ENCODE measurements at places on chromosomes 3 and 15.

DNA sequence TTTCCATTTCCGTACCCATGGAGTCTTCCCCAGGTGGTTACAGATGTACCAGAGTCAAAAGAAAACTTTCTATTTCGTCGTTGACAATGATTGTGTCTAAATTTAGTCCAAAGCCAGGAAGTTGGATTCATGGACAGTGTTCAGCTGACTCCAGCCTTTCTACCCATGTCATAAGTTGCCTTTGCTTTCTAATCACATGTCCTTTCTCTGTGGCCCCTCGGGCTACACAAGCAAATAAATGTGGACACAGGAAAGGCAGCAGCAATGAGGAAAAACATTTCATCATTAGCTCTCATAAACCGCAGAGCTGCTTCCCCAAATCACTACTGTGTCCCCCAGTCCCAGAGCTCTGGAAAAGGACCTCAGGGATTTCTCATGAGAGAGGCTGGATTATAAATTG, 82.0 kb downstream of the USF3 start:
- DNase-seq, result no peak

- no peak for DNase-seq
These were observed 320.1 kb upstream of the WNT5A start for GRCh38 chr3:55807210-55807609.

- no peak for DNase-seq
These were observed 271.8 kb upstream of the UBE2E1 start for GRCh38 chr3:23533996-23534395.

DNA sequence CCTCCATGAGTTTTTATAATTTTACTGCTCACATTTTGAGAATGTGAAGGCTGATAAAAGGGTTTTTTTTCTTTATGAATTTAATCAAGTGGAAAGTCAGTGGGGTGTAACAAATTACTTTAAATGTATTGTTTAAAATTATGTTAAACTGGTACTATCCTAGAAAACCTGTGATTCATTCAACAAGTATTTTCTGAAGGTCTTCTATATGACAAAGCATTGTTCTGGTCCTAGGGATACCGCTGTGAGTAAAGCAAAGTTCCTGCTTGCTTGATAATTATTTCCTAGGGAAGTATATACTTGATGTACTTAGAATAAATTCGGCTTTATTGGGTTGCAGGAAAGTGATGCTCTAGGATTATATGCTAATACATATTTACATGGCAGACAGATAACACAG, 152.8 kb upstream of the GOLGA6L4 start:
- no peak for DNase-seq

DNA sequence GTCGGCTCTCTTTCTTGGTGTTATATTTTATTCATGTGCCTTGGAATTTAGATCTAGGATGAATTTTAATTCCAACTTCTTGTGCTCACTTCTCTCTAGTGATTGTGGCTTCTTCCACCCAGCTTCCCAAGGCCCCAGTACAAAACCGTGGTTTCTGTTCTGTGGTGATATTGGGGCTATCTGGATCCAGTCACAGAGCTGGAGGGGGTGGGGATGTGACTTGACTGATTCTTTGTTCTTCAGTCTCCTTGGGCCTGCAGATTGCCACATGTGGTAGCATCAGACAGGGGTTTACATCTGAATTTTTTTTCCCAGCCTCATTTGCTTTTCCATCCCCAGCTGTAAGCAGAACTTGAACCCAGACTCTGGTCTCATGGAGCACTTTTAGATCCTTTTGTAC, 98.5 kb upstream of the ADAMTSL3 start:
- no peak for DNase-seq

DNA sequence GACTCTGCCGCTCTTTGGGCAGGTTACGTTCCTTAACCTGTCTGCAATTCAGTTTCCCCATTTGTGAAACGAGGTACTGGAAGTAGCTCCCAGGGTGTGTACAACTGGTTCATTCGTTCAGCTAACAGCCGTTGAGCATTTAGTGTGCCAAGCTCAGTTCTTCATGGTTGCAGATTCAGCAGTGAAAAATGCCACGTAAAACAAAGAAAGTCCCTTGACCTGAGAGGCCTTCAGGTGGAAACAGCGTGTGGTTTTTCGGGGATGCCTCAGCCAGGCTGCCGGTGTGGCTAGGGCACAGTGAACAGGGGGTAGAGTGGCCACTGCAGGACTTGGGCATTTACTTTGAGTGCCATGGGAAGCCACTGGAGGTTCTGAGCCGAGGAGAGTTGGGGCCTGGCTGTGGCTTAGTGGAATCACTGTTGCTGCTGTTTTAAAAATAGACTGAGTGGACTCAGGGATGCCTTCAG, 4.7 kb downstream of the SYNM start:
- no peak for DNase-seq

GRCh38 chr3:58621086-58621830, 44.1 kb upstream of the FAM107A start:
- no peak for DNase-seq

- DNase-seq, result no peak
These were observed 64.0 kb upstream of the CPOX start for GRCh38 chr3:98657457-98657856.

GRCh38 chr3:48118928-48119327, 69.3 kb downstream of the CDC25A start:
- DNase-seq, result no peak

DNA sequence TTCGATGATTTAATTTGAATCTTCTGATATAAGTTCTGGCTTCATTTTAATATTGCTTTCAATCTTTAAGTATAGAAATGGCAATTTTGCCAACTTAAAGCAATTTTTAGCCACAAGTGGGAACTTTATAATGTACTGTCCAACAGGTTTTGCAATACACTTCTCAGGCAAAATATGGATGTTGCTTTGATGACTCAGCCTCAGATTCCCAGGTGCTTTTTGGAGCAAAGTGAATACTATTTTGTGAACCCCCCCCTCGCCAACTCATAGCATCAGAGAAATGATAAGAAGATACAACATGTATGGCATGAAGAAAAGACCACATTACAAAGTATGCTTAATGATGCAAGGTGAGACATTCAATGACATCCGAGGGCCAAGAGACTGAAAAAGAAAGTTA, 158.1 kb downstream of the GABRB3 start:
- DNase-seq, result no peak
